ENCODE measurements at places on chromosomes 11 and 22. TPM values are rescaled to one million over a fixed set of nuclear protein-coding genes. Genes with fewer than 3 reads are reported as not detected.

CABP4 gene
- total RNA-seq = not detected

- DNase-seq = no peak
These were observed 126.7 kb upstream of the BLID start for GRCh38 chr11:122242731-122243130.

MAP6 gene
- total RNA-seq = 10.6 TPM

UBQLN3 gene
- not detected for total RNA-seq

GRCh38 chr11:5467527-5467926 lies 18.4 kb downstream of the OR51I2 start:
- DNase-seq = no peak

KCNQ1 gene
- total RNA-seq = 1.9 TPM

GRCh38 chr11:85749287-85749834 lies 61.6 kb downstream of the SYTL2 start:
- DNase-seq = no peak

Measured in A172 (cell line).